ENCODE measurements at places on chromosomes 13 and 19.

GRCh38 chr13:92473765-92474475 is 752.7 kb upstream of the GPC6 start:
- no peak for DNase-seq

- DNase-seq = no peak
These were observed 25.2 kb downstream of the CPT1C start for GRCh38 chr19:49716154-49716553.

- no peak for DNase-seq
These were observed 16.7 kb downstream of the SYDE1 start for GRCh38 chr19:15123900-15124299.

DNA sequence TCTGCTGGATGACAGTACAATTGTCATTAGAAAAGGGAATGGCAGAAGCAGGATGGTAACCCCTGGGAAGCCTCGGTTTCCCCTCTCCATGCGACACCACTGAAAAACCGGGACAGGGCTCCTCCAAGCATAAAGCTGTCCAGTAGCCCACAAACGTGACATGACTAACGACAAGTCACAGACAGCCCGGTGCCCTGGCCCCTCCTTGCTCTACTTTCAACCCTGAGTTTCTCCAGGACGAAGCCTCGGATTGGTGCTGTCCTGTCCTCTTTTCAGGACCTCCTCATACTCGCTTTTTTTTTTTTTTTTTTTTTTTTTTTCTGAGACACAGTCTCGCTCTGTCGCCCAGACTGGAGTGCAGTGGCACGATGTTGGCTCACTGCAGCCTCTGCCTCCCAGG is 16.3 kb downstream of the DPP9 start:
- DNase-seq = no peak

All from urinary bladder (tissue), 4 donors.